ENCODE measurements at places on chromosomes 12 and 14.

GRCh38 chr12:92444763-92445162, 258.0 kb upstream of the PLEKHG7 start:
- no peak for DNase-seq

- no peak for DNase-seq
Measured at GRCh38 chr12:93109551-93110203, 180.6 kb upstream of the EEA1 start.

GRCh38 chr12:51820526-51821439, 27.7 kb downstream of the FIGNL2 start:
- DNase-seq = peak; percentile 64

DNA sequence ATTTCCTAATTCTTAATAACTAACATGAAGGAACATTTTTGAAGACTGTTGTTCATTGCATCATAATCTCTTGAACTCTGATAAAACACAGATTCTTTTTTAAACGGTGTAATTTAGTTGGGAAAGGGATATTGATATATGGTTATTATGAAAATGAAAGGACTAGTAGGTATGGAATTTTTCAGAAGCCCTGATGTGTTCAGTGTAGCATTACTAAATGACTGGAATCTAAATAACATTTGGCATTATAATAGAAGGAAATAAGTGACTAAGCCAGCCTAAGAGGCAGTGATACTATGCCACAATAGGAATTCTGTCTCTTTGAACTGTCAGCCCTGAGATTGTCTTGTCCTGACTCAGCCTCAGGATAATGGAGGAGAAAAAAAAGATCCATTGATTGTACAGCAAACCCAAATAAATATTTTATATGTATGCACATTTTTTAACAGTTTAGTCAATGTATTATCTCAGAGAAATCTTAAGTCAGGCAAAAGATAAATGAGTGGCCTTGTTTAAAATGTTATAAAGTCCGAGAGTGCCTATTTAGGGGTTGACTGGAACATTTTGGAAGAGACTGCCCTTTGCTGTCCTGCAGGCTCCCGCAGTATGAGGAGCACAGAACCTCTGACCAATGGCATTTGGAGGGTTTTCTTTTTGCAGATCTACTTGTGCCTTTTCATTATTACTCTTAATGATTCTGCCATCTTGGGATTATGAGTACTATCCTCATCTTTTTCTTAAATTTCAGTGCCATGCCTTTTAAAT, 271.2 kb downstream of the EGLN3 start:
- no peak for DNase-seq

- no peak for DNase-seq
Measured at GRCh38 chr14:66649498-66649897, 141.6 kb downstream of the GPHN start.

- DNase-seq = no peak
Measured at GRCh38 chr12:40325349-40325960, 100.7 kb downstream of the LRRK2 start.

DNA sequence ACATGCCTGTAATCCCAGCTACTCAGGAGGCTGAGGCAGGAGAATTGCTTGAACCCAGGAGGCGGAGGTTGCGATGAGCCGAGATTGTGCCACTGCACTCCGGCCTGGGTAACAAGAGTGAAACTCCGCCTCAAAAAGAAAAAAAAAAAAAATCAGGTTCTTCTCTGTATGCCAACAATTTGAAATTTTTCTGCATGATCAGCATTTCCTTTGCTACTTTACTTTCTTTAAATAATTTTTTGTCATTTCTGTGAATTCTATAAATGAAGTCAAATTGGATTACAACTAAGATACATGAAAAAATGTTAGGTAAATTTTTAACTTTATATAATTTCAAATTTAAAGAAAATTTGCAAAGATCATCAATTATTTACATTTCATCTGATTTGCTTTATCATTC, 87.8 kb downstream of the NUMB start:
- DNase-seq = no peak

- DNase-seq = no peak
Measured at GRCh38 chr12:49553512-49554088, 14.3 kb downstream of the MCRS1 start.

- no peak for DNase-seq
Measured at GRCh38 chr12:4278329-4279197, 5.0 kb downstream of the CCND2 start.

DNA sequence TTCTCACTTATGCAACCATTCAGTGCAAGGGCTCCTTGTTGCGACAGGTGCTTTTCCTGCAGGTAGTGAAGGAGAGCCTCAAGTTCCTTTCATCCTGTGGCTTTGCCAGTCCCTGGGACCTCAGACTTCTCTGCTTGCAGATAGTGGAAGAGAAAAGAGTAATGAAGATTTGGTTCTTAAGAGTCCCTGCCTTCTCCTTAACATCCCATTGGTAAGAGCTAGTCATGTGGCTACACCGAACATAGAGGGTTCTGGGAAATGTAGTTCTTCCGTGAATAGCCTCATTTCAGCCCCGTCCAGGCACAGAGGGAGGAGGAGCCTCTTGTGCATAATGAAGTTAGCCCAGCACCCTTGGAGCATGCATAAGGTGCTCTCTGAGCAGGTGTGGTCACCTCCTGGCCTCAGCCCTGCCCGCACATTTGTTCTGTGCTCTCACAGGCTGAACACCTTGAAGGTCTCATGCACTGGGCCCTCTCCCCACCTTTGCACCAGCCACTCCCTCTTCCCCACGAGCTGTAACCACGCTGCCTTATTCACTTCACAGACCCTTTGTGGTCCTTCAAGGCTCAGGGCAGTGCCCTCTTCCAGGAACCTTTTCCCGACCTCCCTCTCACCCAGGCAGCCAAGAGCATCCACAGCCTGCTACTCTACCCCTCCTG, 134.0 kb downstream of the BCL11B start:
- peak; percentile 19 for DNase-seq

DNA sequence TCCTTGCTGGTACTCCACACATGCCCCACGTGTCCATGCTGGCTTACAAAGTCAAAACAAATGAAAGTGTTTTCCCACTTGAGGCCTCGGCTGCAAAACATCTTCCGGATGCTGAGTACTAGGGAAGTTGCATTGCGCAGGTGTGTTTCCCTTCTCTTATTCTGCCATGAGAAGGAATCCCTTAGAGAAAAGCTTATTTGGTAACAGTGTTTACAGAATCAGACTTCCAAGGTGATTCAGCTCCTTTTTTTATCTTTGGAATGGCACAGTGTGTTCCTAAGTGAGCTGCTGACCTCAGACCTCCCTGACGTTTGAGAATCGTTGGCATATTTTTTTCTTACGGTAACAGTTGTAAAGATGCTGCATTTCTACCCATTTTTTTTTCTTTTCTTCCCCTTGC, 211.3 kb downstream of the ESR2 start:
- DNase-seq = no peak

DNA sequence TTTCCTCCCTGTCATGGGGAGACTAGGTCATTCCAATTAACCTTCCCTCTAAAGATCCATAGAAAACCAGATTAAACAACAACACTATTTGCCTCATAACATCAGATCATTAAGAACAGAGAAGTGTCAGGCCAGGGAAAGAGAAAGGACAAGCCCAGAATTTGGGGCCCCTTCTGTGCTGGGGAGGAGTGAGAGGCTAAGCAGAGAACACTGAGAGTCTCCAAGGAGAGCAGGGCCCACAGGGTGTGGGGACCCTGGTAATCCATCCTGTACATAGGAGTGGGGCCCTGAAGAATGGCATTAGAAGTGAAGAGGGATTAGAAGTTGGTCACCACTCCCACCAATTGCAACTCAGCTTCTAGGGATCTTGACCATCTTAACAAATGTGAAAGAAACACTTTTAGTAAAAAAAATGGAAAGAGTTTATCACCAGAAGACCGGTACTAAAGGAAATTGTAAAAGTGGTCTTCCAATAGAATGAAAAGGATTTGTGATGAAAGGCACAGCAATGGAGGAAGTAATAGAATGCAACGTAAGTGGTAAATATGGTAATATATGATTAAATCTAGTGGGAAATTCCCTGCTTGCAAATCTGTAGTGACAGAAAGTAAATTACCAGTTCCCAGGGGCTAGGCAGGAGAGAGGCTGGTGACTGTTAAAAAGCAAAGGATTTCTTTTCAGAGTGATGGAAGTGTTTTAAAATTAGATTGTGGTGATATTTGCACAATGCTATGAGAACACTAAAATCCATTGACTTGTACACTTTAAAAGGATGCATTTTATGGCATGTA, 14.0 kb upstream of the TMTC1 start:
- DNase-seq = no peak

- no peak for DNase-seq
Measured at GRCh38 chr12:6228535-6229223, 28.5 kb downstream of the CD9 start.

DNA sequence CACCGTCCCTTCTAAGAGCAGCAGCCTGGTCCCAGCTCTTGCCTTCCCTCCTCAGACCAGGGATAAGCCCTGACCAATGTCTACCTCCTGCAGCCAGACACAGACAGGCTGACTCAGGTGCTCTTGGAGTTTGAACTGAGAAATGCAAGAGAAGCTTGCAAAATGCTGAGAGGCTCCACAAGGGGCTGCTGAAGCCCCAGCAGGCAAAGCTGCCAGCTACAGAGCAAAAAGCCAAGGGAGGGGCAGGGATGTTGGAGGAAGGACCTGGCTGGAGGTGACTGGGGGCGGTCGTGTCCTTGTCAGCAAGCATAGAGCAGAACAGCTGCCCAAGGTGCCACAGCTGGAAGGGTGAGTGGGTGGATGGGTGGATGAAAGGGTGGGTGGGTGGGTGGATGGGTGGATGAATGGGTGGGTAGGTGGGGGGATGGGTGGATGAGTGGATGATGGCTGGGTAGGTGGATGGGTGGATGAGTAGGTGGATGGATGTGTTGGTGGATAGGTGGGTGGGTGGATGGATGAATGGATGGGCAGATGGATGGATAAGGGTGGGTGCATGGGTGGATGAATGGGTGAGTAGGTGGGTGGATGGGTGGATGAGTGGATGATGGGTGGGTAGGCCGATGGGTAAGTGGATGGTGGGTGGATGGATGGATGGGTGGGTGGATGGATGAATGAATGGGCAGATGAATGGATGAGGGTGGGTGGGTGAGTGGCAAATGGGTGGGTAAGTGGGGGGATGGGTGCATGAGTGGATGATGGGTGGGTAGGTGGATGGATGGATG, 4.0 kb upstream of the INF2 start:
- DNase-seq = no peak

GRCh38 chr12:42981379-42981778, 391.8 kb upstream of the PRICKLE1 start:
- DNase-seq = no peak

All from NK-92 treated with Interleukin-12 subunit alpha and Interleukin-12 subunit beta, amount 100 ng/mL, for 24 hours (cell line).